Central memory CD8-positive, alpha-beta T cell (primary cell): ENCODE measurements at places on chromosomes 2 and 18.

DNA sequence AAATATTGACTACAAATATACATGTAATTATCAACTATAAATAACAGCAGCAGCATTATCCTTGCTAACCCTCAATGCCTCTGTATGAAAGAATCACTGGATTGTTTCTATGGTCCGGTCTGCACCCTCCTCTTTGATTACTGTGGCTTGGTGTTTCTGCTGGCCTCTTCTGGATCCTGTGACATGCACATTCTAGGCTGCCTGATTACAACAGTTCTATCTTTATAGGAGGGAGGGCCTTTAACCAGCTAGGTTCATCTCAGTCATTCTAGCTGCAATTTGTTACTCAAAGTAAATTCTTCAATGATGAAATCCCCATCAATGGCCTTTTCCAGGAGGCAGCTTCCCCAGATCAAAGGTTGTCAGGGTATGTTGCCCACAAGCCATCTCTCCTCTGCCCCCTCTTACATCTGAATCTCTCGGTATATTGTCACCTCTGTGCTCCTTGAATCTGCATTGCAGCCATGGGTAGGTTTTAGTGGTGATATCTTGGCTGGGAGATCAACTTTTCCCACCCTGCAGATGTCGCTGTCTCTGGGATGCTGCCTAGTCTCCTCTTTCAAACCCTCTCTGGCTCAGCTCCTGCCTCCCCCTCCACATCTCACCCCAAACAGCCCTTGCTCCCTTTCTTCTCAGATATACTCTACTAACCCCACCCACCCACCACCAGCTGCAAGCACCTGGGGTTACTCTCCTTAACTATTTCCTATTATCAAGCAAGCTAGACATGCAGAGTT lies 106.2 kb upstream of the BZW1 start:
- no peak overlapping the region for H3K27ac ChIP-seq
- no peaks in the 10 kb centered on the region for H3K27me3 ChIP-seq
- peaks cover 6% of the 10 kb centered on the region for H3K4me1 ChIP-seq
- no peaks in the 10 kb centered on the region for H3K36me3 ChIP-seq
- no peak overlapping the region for H3K4me3 ChIP-seq
- no peak for DNase-seq

- H3K36me3 ChIP-seq, result peaks cover 17% of the 10 kb centered on the region
- DNase-seq, result no peak
- peaks cover 11% of the 10 kb centered on the region for H3K4me1 ChIP-seq
- H3K27ac ChIP-seq, result no peak overlapping the region
- H3K27me3 ChIP-seq, result peaks cover 11% of the 10 kb centered on the region
- no peak overlapping the region for H3K4me3 ChIP-seq
Measured at GRCh38 chr2:159803235-159803962, 5.4 kb upstream of the CD302 start.

DNA sequence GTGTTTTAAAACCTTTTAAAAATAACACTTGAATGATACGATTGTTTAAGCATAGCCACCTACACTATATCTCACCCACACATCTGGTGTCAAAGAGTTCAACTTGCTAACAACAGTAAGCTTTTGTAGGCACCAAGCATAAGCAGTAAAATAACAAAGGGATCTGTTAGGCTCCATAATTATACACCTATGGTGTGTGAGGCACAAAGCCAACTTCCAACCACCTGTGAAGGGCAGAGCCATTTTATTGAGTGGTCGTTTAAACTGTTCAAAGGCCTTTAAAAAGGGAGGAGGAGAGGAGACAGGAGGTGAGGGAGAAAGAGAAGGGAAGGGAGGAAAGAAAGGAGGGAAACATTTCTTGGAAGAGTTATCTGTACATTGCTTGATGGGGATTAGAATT lies 27.9 kb downstream of the NEMP2 start:
- no peak overlapping the region for H3K4me3 ChIP-seq
- H3K36me3 ChIP-seq, result peaks cover 32% of the 10 kb centered on the region
- peak overlapping the region; percentile 67 for H3K27ac ChIP-seq
- H3K4me1 ChIP-seq, result peaks cover 15% of the 10 kb centered on the region
- no peaks in the 10 kb centered on the region for H3K27me3 ChIP-seq

DNA sequence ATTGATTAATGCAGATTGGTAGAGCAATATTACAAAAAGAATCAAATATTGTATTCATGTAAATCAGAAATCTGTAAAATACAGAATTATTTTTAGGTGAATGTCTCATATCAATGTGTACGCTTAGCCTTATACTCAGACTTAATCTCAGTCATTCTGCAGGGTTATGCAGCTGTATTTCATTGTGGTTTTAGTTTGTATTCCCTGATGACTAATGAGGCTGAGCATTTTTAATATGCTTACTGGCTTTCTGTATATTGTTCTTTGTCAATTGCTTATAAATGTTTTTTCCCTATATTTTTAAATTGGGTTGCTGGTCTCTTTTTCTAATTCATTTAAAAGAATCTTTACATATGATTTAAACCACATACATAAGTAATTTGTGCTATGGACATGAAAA lies 50.1 kb downstream of the CDH19 start:
- no peaks in the 10 kb centered on the region for H3K4me1 ChIP-seq
- H3K27me3 ChIP-seq, result no peaks in the 10 kb centered on the region
- H3K36me3 ChIP-seq, result no peaks in the 10 kb centered on the region

- peaks cover 9% of the 10 kb centered on the region for H3K27me3 ChIP-seq
- H3K4me3 ChIP-seq, result peak overlapping the region; percentile 53
- H3K27ac ChIP-seq, result no peak overlapping the region
- peaks cover 2% of the 10 kb centered on the region for H3K36me3 ChIP-seq
- H3K4me1 ChIP-seq, result peaks cover 6% of the 10 kb centered on the region
Measured at GRCh38 chr2:27765621-27766286, 5.8 kb upstream of the MRPL33 start.

- DNase-seq, result no peak
- no peak overlapping the region for H3K4me3 ChIP-seq
- H3K4me1 ChIP-seq, result no peaks in the 10 kb centered on the region
- peaks cover 39% of the 10 kb centered on the region for H3K27me3 ChIP-seq
Measured at GRCh38 chr18:63963615-63964256, 6.1 kb upstream of the SERPINB8 start.

DNA sequence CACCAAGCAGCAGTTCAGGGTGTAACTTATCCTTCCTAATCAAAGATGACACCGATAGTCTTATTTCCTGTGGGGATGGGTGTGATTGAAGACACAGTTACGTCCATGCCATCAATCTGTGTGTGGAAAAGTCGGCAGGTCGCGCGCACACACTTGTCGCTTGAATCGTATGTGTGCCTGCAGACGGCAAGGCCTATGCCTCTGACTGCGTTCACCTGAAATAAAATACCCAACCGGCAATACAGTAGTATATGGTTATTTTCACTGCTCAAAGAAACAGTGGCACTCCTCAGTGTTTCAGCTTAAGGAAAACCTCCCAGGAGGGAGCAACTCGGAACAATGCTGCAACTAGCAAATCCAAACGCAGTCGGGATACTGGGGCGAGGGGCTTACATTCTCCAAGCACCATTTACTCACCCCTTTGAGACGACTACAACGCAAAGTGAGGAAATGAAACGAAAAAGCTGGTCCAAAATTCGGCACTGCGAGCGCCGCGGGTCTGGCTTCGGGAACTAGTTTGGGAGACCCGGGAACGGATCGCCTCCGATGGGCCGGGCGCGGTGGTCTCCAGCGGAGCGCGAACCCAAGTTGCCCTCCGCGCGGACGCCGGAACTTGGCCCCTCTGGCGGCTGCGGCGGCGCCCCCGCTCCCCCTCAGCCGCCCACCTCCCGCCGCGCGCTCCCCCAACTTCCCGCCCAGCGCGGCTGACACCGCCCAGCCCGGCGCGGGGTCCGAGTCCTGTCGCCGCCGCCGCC lies 675 bp downstream of the PRKD3 start:
- H3K27me3 ChIP-seq, result no peaks in the 10 kb centered on the region
- peak; percentile 20 for DNase-seq
- peaks cover 8% of the 10 kb centered on the region for H3K36me3 ChIP-seq
- peak overlapping the region; percentile 81 for H3K27ac ChIP-seq
- H3K4me1 ChIP-seq, result peaks cover 23% of the 10 kb centered on the region

DNA sequence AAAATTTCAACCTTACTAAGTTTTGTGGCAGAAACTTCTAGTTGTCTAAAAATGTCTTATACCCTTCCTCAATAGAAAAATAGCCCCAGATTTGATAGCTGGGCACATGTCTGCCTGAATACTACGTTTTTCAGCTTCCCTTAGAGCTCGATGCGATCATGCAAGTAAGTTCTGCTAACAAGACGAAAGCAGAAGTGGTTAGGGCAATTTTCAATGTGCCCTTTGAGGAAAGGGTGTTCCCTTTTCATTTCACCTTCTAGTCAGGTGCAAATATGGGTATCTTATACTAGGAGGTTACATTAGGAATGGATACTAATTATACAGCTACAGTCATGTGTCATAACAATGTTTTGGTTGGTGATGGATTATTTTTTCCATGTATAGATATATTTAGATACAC lies 1572.1 kb upstream of the LRRTM1 start:
- no peaks in the 10 kb centered on the region for H3K36me3 ChIP-seq
- no peak overlapping the region for H3K4me3 ChIP-seq
- no peak for DNase-seq
- no peaks in the 10 kb centered on the region for H3K4me1 ChIP-seq
- no peaks in the 10 kb centered on the region for H3K27me3 ChIP-seq

DNA sequence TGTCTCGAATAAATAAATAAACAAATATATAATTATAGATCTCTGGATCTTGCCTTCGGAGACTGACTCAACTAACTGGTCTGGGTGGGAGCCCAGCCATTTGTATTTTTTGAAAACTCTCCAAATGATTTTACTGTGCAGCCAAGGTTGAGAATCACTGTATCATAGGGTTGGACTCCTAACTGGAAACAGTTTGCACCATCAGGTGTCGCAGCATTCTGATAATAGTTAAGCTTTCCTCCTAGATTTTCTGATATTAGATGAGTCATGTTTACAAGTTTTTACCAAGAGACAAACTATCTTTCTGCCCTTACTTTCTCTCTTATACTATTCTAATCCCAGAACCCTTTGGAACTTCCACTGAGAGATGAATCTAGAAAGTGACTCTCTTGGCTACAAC lies 16.8 kb downstream of the IL37 start:
- peaks cover 5% of the 10 kb centered on the region for H3K4me1 ChIP-seq
- DNase-seq, result no peak
- H3K36me3 ChIP-seq, result peaks cover 2% of the 10 kb centered on the region

DNA sequence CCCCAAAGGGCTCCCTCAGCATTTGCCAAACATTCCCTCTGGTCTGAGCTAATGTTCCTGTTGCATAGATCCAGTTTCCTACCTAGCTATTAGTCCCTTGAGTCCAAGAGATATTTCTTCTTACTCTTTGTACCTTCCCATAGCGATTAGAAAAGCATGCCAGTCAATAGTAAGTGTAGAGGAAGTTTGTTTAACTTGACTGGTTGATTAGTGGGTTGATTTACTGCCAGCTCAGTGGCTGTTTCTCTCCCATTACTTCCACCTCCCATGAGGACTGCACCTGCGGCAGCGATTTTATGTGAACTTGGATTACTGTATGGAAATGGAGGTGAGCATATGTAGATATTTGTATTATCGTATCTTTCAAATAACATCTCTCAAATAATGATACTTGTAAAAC lies 1748.4 kb upstream of the CELF4 start:
- peaks cover 2% of the 10 kb centered on the region for H3K36me3 ChIP-seq
- H3K27ac ChIP-seq, result no peak overlapping the region
- DNase-seq, result no peak
- no peaks in the 10 kb centered on the region for H3K27me3 ChIP-seq
- H3K4me3 ChIP-seq, result no peak overlapping the region

DNA sequence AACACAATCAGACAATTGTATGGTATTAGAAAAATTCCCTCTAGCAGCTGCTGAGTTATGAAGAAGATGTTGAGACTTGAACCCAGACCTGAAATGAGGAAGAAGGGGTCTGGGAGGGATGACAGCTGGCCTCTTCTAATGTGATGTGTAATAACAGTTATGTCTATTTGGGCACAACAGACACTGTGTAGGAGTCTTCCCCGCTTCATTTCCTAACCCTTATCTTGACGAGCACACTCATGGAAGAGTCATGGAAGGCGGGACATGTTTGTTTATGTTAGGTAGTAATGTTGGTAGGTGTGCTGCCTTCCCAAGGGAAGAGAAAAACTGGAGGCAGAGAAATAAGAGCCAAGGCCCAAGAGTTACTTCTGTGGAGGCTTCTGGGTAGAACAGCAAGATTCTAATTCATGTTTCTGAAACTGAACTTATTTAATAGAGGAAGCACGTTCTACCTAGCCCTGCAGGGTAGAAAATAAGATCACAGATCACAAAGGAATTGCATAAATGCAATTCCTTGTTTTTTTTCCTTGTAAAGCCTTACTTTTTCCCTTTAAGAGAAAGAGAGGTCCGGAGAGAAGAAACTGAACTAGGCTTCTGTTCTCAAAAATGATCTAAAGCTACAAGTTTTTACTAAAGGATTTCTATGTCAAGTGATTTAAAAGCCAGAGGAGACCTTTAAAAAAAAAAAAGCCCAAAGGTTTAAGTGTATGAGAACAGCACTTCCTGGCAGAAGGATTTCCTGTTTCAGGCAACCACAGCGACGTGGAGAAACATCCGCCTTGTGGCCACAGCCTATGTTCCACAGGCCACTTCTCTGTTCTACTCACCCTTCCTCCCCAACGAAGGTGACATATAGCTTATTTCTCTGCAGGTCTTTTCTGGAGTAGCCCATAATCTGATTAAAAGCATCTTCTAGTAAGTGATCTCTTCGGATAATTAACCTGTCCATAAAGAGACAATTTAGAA lies 68.5 kb upstream of the STK17B start:
- H3K27ac ChIP-seq, result peak overlapping the region; percentile 88
- peaks cover 9% of the 10 kb centered on the region for H3K36me3 ChIP-seq
- H3K4me3 ChIP-seq, result peak overlapping the region; percentile 60
- H3K4me1 ChIP-seq, result peaks cover 69% of the 10 kb centered on the region
- peak; percentile 74 for DNase-seq

DNA sequence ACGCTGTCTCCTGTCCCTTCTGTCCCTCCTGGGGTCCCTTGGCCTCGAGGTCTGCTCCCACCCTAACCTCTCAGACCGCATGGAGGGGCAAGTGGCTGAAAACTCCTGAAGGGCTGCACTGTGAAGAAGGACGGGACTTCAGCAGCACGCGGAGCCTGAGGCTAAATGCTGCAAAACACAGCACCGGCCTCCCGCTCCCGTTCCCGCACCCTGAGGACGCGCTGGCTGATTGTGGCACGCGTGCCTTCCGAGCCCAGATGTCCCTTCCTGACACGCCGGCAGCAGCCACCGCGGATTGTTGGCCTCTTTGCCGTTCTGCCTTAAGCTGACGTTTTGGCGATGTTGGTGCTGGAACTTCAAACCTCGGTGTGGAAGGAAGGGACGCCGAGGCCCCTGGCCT lies 125.9 kb upstream of the CTDP1 start:
- no peaks in the 10 kb centered on the region for H3K27me3 ChIP-seq
- H3K36me3 ChIP-seq, result no peaks in the 10 kb centered on the region
- no peak overlapping the region for H3K4me3 ChIP-seq

DNA sequence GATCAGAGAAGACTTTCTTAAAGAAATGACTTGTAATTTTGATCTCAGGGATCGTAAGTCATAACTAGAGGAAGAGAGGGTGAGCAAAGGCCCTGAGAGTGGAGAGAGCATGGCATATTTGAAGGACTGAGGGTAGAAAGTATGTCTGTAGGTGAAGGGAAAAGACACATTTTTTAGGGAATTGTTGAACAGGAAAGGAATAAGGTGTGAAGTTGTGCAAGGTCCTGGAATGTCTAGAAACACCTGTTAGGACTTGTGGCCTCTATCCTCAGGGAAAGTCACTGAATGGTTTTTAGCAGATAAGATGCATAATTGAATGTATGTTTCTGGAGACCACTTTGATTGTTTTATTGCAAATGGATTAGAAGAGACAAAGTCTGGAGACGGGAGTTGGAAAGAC lies 62.5 kb upstream of the ACTR3 start:
- no peak overlapping the region for H3K27ac ChIP-seq
- H3K4me3 ChIP-seq, result no peak overlapping the region
- H3K4me1 ChIP-seq, result no peaks in the 10 kb centered on the region
- no peaks in the 10 kb centered on the region for H3K27me3 ChIP-seq
- H3K36me3 ChIP-seq, result no peaks in the 10 kb centered on the region
